T-helper 2 cell (primary cell): ENCODE measurements at places on chromosomes 16 and 17.

DNA sequence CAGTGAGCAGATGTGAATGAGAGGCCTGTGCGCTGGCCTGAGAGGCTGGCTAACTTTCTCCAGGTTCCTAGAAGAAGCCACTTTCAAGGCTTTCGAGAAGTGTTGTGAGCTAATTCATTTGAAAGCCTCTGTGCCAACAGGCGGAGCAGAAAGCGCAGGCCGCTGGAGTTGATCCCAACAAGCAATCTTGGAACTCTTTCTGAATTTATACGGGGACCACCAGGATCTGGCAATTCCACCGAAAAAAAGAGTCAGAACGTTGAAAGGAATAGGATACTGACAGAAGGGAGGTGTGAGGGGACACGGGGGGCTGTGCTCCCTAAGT lies 71.3 kb upstream of the METRNL start:
- DNase-seq: no peak

GRCh38 chr17:33385133-33385532 lies 92.0 kb upstream of the ASIC2 start:
- no peak for DNase-seq

GRCh38 chr17:55444471-55445441 lies 23.1 kb upstream of the MMD start:
- DNase-seq: no peak

GRCh38 chr17:74951065-74951464 lies 15.4 kb downstream of the OTOP3 start:
- DNase-seq: no peak

GRCh38 chr17:76540381-76541300 lies 797 bp downstream of the PRCD start:
- DNase-seq: peak; percentile 35

GRCh38 chr16:81798311-81799137 lies 19.4 kb downstream of the PLCG2 start:
- no peak for DNase-seq

DNA sequence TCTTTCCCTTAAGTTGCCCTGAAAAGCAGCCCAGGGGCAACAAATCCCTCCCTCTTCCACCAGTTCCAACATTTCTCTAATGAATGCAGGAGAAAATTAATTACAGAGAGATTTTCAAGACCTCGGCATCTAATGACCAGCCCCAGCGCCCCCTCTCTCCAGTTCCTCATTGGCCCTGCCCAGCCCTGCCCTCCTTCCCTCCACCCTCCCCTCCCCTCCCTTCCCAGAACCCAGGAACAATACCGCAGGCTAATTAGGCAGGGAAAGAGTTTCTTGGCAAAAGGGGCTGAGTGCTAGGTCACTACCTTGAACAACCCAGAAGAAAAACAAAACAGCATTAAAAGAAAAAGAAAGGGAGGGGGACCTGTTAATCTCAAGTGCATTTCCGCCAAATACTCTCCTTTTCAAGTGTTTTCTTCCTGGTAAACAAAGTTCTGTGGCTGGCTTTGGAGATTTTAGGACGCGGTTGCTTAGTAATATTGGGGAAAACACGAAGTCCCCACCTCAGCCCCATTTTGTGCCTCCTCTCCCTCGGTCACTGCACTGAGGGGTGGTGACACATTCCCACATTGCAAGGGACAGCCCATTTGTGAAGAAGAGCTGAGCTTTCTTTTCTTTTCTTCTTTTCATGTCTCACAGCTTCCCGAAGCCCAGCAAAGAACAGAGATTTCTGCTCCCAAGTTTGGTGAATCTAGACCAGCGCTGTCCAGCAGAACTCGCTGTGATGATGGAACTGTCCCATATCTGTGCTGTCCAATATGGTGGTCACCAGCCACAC lies 215.4 kb downstream of the SOX9 start:
- no peak for DNase-seq

GRCh38 chr17:872855-873254 lies 90.7 kb downstream of the MRM3 start:
- DNase-seq: no peak

DNA sequence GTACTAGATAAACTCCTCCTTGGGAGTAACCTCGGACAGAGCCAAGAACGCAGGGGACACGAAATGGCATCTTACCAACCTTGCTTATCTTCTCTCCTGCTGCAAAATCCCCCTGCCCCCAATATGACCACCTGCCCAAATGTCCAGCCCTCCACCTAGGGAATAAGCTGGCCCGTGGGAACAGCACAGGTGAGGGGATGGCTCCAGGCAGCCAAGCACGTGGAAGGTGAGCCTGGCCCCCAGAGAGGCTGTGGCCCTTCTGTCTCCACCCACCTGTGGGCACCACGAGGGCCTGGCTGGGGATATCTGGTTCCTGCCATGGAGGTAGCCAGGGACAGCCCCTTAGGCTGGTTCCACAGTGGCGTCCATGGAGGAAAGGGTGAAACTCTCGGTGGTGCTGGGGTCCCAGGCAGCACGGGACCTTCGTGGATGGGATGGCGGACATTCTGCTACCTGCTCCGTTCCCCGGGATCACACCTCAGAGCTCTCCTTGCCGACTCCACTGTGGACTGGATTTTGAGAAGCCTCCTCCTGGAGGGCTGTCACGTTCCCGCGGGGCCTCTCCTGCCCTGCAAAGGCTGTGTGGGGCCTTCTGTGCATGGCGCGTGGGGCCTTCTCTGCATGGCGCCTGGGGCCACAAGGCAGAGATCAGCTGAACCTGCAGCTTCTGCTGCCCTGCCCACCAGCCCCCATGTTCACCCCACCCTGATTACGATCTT lies 388.5 kb upstream of the TNRC6C start:
- DNase-seq: no peak

DNA sequence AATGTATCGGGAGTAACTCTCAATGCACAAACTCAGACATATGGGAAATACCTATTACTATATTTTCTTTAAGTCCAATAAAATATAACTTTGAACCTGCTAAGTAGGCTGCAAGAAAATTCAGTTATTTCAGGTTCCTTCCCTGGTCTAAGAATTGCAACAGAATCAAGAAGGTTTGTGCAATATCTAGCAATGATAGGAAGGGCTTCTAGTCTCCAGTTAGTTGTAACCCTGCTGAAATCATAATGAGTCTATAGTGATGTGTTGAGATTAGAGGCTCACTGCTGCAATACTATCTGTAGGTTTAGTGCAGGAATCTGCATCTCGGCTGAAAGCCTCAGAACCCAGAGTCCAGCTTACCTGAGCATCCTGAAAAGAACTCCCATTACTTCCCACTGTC lies 110.5 kb downstream of the PMP22 start:
- no peak for DNase-seq

GRCh38 chr17:78442648-78443218 lies 64.3 kb downstream of the PGS1 start:
- no peak for DNase-seq

DNA sequence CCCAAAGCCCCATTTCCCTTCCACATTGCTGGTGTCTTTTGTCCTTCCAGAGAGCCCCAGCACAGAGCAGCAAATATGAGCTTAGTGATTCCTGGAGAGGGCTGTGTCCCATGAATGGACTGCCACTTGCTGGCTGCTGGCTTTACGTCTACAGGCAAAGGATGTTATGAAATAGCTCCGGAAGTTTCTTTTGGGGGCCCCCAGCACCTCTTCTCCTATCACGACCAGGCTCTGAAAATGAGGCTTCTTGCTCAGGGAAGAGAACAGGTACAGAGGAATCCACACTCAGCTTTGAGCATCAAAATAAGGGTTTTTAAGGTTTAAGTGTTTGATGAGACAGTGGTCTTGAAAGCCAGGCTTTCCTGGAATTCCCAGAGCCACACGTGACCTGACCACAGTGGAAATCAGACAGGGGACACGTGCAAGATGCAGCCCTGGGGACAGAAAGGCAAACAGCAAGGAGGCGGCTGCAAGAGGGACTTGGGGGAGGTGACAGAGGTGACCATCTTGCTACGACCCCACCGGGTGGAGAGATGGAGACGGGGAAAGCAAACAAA lies 58.1 kb downstream of the ZDHHC7 start:
- no peak for DNase-seq

DNA sequence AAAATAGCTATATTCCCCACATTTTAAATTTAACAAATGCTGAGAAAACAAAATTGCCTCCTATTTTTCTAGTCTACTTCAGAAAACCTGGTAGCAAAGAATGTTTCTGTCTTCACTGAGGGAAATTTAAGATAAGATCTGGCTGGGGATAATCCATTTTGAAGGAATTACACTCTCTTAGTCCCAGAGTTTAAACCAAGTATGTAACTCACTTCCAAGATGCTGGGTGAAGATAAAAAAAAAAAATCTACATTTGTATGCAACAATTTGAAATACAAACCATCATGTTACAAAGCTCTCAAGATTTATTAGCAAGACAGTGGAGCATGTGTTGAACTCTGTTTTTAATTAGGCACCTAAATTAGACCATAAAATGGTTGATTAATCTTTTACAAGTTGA lies 5.7 kb downstream of the HS3ST3B1 start:
- DNase-seq: no peak

DNA sequence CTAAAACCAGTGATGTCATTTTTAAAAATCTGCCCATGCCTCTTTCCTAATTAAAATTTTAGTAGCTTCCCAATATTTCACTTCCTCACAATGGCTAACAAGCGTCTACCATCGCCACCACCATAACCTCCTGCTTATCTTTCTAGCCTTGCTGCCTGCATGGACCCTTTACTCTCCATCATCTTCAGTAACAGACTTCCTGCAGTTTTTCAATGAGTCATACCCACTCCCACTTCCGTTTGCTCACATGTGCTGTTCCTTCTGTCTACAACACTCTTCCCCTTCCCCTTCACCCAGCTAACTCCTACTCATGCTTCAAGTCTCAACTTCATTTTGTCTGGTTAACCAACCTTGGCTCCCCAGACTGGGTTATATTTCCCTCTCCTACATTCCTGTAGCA lies 12.8 kb upstream of the SKAP1 start:
- peak; percentile 63 for DNase-seq

DNA sequence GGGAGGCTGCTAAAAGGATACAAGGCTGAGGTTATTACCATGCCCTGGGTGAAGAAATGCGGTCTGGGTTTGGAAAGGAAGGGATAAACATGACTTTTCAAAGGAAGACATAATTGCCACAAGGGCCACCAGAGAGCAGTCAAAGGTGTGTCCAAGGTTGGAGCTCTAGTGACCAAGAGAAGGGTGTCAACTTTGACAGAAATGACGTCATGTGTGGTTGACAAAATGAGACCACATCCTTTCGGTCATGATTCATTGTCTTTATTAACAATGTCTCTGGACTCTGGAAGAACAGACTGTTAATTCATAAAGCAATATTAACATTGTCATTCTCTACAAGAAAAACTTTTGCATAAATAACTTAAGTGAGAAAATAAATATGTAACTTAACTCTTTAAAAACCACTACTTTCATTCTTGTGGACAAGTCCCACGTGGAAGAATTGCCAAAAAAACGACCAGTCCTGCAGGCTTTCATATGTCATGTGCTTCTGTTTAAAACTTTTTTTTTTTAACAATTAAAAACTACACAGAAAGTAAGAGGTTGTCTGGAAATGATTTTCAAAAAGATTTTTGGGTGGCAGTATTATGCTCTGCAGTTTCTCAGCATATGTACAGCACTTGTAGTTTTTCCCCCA lies 5.0 kb downstream of the SOST start:
- no peak for DNase-seq

- DNase-seq: no peak
Observed at GRCh38 chr16:59993101-59993500, 1259.0 kb upstream of the GOT2 start.

DNA sequence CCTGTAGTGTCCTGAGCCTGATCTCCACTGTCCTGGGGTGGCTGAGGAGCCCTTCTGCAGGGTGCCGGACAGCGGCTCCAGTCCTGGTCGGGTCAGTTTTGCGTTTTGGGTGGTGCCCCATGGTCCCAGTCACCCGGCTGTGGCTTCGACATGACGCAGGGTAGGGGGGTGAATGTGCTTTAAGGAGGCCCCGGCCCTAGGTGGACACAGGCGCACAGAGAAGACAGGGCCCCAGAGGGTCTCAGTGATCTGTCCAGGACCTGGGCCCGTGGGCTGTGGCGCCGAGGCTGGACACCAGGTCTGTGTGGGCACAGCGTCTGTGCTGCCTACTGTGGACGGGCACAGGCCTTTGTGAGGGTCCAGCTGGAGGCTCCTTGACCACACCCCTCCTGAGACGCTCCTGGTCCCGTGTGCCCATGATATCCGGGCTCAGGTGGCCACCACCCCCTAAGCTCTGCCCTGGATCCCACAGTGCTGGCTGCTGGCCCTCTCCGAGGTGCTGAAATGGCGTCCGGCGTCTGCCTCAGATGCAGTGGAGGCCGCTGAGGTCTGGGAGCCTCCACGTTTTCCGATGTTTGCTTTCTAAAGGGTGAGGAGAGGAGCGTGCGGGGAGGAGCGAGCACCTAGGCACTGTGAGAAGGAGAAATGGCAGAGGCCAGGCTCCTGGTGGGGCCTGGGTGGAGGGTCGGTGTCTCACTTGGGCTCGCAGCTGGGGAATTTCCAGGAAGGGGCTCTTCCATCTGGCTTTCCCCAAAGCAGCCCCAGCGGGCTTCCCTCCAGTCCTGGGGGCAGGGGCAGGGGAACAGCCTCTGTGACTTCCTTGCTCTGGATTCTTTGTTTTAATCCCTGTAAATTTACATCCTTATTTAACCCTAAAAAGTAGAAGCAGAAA lies 56.1 kb upstream of the ACSF3 start:
- DNase-seq: no peak

- DNase-seq: no peak
Observed at GRCh38 chr16:85138825-85139627, 26.8 kb upstream of the CIBAR2 start.

DNA sequence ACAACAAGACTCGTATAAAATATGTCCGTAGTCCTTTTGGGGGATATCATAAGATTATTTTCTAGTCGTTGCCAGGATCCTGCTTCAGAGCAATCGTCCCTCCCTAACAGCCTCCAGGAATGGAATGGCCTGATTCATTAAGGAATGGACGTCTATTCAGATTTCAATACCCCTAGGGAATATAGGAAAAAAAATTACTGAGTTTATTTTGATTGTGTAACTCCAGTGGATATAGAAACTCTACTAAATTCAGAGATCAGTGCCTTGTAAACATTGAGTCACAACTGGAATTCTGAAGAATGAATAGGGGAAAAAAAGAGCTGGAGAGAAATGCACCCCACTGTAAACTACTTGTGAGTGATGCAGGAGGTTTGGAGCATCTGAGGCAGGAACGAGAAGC lies 1171.5 kb upstream of the GOT2 start:
- DNase-seq: no peak

DNA sequence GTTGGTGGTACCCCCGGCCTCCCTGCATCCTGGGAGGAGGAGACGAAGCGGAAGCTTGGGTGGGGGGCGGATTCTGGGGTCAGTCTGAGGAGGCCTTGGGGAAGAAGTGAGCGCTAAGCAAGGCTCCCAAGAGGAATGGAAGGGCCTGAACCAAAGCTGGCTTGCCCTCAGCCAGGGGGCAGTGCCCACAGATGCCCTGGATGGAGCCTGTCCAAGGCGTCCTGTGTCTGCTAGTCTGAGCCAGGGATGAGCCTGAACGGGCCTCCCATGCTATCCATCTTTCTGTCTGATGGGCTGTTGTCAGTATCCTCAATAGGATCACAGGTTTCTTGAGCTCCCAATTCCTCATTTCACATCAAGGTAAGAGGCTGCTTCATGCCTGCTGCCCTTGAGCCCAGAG lies 122.3 kb upstream of the LHX1 start:
- no peak for DNase-seq
